Esophagus muscularis mucosa (tissue), 4 donors: ENCODE measurements at places on chromosomes 2 and 18. TPM values are rescaled to one million over a fixed set of nuclear protein-coding genes. Genes with fewer than 3 reads are reported as not detected.

DNA sequence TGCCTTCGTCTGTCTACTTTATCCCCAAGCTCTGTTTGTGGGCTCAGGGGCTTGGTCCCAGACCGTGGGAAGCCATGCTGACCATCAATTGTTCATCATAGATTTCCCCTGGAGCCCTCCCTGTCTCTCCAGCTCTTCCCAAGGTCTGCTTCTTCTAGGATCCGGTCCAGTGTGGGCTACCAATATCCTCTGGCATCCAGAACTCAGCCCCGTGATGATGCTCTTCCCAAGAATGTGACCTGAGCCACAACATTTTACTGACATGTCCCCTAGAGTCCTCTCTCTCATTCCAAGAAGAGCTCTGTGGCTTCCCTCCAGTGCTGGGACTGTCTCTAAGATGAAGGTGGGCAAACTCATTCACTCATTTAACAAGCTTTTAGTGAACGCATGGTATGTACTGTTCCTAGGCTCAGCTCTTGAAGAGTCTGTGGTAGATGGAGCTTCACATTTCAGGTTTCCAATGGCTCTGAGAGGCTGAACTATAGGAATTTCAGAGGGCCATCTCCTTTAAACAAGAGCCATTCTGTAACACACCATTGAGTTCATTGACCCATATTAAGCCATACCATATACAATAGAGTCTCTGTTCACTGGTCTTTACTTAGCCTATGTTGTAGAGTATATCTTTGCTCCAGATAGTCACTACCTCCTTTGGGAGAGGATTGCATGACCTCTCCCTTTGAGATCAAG is 142.0 kb upstream of the APCDD1 start:
- no peaks in the 10 kb centered on the region for H3K36me3 ChIP-seq
- DNase-seq, result no peak
- H3K27me3 ChIP-seq, result no peaks in the 10 kb centered on the region
- no peak overlapping the region for H3K4me3 ChIP-seq

- no peak for DNase-seq
- H3K36me3 ChIP-seq, result no peaks in the 10 kb centered on the region
- H3K4me1 ChIP-seq, result no peaks in the 10 kb centered on the region
- no peaks in the 10 kb centered on the region for H3K27me3 ChIP-seq
Observed at GRCh38 chr2:204081487-204082425, 145.2 kb downstream of the ICOS start.

- H3K27ac ChIP-seq, result no peak overlapping the region
- peaks cover 3% of the 10 kb centered on the region for H3K4me1 ChIP-seq
- H3K36me3 ChIP-seq, result no peaks in the 10 kb centered on the region
- DNase-seq, result no peak
Observed at GRCh38 chr2:157440404-157441071, 3.4 kb downstream of the CYTIP start.

- H3K27me3 ChIP-seq, result no peaks in the 10 kb centered on the region
- no peak overlapping the region for H3K27ac ChIP-seq
- DNase-seq, result no peak
- H3K4me3 ChIP-seq, result no peak overlapping the region
- peaks cover 9% of the 10 kb centered on the region for H3K36me3 ChIP-seq
- peaks cover 66% of the 10 kb centered on the region for H3K4me1 ChIP-seq
Observed at GRCh38 chr2:190891372-190891771, 10.8 kb downstream of the GLS start.

DNA sequence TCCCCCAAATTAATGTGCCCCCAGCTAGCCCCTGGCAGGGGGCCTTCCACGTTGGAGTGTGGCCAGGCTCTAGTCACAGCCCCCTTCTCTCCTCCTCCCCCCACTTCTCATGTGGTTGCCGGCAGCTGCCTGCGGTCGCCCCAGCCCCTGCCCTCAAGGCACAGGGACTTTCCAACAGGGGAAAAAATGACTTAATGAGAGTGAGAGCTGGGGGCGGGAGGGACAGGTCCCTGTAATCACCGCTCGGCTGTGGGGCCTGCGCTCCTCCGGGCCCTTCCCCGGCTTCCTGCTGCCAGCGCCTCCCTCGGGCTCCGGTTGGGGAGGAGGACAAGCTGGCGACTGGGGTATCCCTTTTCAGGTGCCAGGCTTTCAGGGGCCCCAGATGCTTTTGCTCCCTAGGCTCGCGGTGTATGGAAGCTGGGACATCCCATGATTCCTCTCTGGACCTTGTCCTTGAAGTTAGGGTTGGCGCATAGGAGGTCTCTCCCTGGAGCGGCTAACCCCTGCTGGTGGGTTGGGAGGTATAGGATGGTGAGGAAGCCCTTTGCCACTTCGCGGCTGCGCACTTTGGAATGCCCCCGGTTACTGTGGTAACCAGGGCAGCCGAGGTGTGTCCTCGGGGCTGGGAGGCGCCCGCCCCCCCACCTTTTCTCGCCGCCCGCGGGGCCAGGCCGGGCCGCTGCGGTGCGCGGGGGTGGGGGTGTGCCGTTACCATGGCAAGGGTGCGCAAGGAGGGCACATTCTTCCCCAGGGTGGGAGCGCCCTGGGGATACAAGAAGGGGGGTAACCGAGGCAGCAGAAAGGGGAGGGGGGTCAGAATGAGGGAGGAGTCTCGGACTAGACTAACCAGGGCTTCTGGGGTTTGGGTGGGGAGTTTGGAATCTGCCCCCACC is 16.1 kb downstream of the WNT10A start:
- H3K27ac ChIP-seq, result no peak overlapping the region
- no peak for DNase-seq
- peaks cover 41% of the 10 kb centered on the region for H3K4me1 ChIP-seq
- no peaks in the 10 kb centered on the region for H3K36me3 ChIP-seq

GRCh38 chr18:27075828-27076227 is 109.3 kb downstream of the CHST9 start:
- H3K27ac ChIP-seq, result no peak overlapping the region
- no peak overlapping the region for H3K4me3 ChIP-seq
- no peak for DNase-seq
- H3K36me3 ChIP-seq, result no peaks in the 10 kb centered on the region

DNA sequence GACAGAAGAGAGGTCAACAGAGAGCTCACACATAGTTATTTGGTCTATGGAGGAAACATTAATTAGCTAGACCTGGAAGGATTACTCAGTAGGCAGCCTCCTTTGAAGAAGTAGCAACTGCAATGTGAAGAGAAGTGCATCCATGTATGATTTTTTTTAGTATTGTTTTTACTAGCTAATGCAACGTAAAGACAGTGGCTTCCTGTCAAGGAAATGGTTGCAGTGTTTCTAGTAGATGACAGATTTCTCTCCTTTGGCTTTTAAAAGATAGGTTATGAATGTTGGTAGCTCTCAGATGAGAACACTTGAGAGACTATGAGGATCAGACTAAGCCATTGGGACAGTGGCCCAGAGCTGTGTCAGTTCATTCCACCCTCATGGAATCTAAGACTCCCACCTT is 175.8 kb downstream of the AGPS start:
- H3K4me3 ChIP-seq, result no peak overlapping the region
- no peaks in the 10 kb centered on the region for H3K27me3 ChIP-seq
- DNase-seq, result no peak
- no peaks in the 10 kb centered on the region for H3K36me3 ChIP-seq
- H3K4me1 ChIP-seq, result no peaks in the 10 kb centered on the region

The RESP18 gene
- not detected for total RNA-seq

The SLC23A3 gene
- total RNA-seq, result 0.23 TPM

The VAPA gene
- total RNA-seq, result 257 TPM

The RBKS gene
- 1.7 TPM for total RNA-seq

The CRYBA2 gene
- not detected for total RNA-seq

The CASP10 gene
- total RNA-seq, result 7.3 TPM

The ABCB11 gene
- not detected for total RNA-seq

The PXDN gene
- total RNA-seq, result 28.5 TPM

The GALNT5 gene
- 0.17 TPM for total RNA-seq
